Left kidney (tissue), 8 donors: ENCODE measurements at places on chromosomes 2 and 18.

GRCh38 chr2:13533524-13533922 is 816.8 kb downstream of the TRIB2 start:
- DNase-seq, result no peak

- DNase-seq, result no peak
Measured at GRCh38 chr2:123453772-123454171, 571.3 kb upstream of the CNTNAP5 start.

- no peak for DNase-seq
Measured at GRCh38 chr18:31398191-31398590, 21.6 kb downstream of the DSG4 start.

- DNase-seq, result no peak
Measured at GRCh38 chr2:99660616-99661406, 171.0 kb upstream of the REV1 start.

- DNase-seq, result no peak
Measured at GRCh38 chr2:30225131-30225762, 6.1 kb upstream of the LBH start.
